ENCODE measurements at places on chromosomes 2 and 18.

- no peak for DNase-seq
Observed at GRCh38 chr18:54679318-54680149, 88.5 kb downstream of the DYNAP start.

GRCh38 chr2:112163541-112163981, 25.4 kb downstream of the FBLN7 start:
- no peak for DNase-seq

- DNase-seq, result no peak
Observed at GRCh38 chr18:46372670-46373069, 268.5 kb downstream of the HAUS1 start.

- DNase-seq, result no peak
Observed at GRCh38 chr18:13993730-13994129, 78.4 kb upstream of the MC2R start.

GRCh38 chr18:35075132-35075531, 33.9 kb downstream of the MAPRE2 start:
- DNase-seq, result no peak

DNA sequence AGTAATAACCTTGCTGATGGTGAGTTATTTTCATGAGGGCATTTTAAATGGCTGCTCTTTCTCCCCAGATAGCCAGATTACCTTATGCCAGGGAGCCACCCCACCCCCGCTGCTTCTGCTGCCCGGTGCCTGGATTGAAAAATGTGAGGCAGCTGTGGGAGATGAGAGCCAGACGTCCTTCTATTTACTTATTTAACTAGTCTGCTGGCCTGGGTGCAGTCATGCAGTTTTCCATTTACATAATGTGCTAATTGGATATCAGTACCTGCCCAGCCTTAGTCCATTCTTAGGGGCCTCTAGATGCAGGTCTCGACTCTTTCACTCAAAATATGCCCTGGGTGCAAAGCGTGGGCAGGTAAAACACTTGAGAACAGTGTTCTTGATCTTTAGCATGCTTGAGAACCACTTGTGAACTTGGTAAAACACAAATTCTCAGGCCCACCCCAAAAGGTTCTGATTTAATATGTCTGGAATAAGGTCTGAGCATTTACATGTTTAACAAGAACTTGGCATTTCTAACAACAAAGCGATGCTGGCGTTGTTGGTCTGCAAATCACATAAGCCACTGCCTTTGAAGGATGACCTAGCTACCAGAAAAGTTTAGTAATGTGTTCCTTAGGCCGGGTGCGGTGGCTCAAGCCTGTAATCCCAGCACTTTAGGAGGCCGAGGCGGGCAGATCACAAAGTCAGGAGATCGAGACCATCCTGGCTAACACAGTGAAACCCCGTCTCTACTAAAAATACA, 154.3 kb downstream of the NRP2 start:
- no peak for DNase-seq

DNA sequence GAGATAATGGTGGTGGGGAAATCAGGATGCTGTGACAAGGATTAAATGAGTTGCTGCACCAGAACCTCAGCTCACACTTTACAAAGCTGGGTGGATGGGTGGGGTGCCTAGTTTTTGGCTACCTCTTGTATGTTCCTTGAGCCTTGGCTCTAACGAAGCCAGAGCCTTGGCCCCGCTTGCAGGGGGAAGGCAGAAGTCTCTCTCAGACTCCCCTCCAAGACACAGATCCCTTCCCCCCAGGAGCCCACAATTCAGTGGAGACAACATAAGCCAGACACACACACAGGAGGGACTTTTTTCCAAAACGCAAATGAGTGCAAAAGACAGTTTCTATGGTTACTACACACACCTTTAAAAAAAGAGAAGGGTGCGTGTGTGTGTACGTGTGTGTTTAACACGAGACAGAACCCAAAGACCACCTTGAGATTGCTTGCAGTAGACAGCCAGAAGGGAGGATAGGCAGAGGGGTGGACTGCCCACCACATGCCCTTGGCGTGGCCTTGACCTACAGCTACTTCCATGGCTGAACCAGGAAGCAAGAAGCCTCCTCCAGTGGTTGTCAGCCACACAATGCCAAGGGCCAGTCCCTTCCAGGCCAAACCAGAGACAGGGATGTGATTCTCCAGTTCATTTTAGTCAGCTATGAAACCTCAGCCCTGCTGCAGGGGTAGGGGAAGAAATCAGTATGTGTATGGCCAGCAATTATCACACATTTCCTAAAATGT, 70.3 kb downstream of the BCL2L11 start:
- no peak for DNase-seq

GRCh38 chr2:175630280-175631244, 371.5 kb downstream of the LNPK start:
- DNase-seq, result no peak

- no peak for DNase-seq
Observed at GRCh38 chr2:1278125-1278524, 135.1 kb upstream of the TPO start.

DNA sequence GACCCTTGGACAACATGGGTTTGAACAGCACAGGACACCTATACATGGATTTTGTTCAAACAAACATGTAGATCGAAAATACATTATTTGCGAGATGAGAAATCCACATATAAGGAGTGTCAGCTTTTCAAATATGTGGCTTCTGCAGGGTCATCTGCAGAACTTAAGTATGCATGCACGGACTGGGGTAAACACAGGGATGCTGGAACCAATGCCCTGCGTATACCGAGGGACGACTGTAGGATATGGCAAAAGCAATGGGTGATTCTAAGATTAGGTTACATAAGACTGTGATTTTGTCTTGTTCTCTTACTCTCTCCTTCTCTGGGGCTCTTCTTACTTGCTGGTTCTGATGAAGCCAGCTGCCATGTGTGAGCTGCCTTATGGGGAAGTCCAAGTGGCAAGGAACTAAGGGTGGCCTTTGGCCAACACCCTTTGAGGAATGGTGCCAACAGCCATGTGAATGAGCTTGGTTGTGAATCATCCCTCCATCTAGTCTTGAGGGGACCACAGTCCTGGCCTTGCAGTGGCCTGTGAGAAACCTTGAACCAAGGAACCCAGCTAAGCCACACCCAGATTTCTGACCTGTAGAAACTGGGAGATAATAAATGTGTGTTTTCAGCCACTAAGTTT, 66.5 kb downstream of the EVA1A start:
- no peak for DNase-seq

DNA sequence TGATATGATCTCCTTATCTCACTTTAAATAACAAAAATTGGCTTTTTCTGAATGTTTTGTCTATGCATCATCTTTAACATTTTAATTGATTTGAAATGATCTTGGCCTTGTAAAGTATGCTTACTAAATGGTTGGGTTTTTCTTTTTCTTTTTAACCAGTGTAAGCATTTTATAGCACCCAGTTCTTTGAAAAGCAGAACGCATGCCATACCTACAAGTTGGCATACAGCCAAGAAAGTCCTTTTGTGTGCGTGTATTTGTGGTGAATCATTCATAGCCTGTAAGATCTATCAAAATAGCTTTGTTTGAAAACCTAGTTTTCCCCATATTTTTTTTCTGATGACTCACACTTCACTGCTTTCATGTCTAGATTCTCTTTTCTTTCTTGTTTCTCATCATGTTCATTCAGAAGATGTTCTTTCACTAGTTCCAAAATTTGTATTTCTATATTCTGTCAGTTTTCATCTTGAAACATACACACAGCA, 4.1 kb upstream of the VRK2 start:
- no peak for DNase-seq

DNA sequence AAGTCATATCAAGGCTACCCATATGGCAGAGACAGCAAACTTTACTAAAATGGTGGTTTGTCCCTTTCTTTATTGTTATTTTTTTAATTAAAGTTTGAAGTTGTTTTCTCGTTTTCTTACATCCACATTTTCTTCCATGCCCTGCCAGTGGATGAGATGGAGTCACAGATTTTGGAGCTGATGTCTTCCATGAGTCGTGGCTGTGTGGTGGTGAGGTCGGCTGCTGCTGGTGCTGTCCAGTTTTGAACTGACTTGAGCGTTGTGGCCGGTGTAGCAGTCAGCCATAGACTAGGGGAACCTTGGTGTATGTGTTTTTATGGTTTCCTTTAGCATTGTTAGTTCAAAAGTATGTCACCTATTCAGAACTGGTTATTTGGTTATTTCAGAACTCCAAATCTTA, 182.8 kb downstream of the SH3RF3 start:
- DNase-seq, result no peak

DNA sequence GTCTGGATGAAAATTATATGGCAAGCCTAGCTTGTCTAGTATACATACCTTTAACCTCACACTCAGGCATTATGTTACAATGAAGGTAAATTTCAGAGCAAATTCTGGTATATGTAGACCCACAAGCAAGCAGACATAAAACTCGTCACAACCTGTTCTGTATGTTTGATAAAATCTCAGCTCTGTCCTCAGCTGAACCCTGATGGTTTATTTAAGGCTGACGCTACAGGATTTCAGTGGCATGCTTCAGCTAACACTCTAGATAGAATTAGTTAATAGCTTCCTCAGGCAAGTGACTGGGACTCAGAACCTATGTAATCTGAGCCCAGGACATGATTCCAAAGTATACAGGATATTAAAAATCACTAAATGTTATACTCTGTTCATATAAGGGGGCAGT, 68.2 kb upstream of the MC2R start:
- no peak for DNase-seq

- DNase-seq, result no peak
Observed at GRCh38 chr2:136072621-136073020, 45.3 kb downstream of the CXCR4 start.

GRCh38 chr2:213248637-213249036, 35.6 kb upstream of the SPAG16 start:
- no peak for DNase-seq

DNA sequence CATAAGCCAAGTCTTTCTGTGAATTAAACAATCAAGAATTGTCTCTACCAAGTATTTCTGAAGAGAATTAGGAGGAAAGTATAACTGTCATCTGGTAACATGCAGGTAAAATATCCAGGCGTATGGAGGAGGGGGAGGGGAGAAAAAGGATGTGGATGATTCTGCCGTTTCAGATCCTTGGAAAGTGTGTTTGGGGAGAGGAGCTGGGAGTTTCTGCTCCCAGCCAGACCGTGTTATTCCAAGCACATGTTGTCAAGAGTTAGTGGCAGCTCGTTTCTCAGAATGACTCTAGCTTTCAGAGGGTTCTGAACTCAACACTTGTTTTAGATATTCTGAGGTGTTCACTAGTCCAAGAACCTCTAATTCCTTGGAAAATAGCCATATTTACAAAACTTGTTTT, 137.6 kb downstream of the FAM124B start:
- DNase-seq, result no peak

DNA sequence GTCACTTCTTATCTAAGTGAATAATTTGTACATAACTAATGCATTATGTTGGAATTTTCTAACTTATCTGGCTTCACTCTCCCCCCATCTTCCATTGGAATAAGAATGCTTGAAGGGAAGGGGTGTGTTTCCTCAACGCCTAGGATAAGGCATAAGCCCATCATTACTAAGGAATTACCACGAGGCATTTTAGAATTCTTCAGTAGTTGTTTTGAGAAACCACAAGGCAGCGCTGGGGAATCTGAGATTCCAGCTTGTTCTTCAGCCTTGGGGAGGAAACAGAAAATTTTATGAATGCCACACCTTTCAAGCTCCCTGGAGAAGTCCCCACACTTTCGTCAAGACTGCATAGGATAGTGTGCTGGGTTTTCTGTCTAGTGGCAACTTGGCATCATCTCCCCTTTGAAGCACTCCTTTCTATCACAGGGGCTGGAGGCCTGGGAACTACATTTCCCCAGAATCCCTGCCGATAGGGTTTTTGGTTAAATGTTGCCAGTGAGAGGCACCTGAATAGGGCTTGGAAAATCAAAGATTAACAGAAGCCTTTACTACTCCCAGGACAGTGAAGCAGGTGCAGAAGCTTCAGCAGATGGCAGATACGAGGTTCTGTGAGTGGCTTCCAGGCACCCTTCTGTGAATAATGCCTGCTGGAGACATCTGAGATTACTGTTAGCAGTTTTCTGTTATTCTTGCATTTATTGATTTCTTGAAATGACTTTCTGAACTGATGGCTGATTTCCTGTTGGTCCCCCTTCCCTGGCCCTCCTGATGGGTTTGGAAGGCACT, 192.7 kb upstream of the REV1 start:
- no peak for DNase-seq

GRCh38 chr2:210199186-210199765, 26.0 kb downstream of the ACADL start:
- DNase-seq, result no peak

DNA sequence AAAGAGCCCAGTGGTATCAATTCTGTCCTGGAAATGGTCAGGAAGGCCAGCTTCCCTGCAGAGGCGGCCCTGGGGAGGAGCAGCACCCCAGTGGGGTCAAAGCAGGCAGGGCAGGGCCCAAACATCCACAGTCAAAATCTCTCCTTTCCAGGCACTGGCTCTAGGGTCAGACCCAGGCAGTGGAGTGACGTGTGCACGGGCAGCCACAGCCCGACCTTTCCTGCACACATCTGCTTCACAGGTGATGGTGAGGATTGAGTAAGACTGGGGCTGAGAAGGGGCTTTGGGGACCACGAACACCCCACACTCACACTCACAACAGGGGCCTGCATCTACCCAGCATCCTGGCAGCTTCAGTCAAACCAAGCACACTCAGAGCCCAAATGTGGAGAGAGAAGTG, 97.8 kb upstream of the GLI2 start:
- no peak for DNase-seq

DNA sequence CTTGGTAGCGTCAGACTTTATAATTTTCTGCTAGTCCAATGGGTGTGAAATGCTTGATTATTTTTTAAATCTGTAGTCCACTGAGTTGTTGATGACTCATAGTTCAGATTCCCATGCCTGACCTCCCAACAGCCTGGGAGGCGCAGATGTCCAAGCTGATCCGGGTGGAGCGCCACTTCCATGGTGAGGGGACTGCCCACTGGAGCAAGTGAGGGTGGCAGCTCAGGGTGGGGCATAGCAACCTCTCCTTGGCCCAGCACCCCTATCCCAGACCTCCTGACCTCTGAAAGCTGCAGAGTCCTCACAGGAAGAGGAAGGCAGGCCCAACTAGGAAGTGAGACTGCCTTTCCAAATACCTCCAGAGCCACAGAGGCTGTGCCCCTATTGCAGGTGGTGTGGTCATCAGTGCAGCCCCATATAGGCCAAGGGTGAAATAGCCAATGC, 4.4 kb downstream of the MAL start:
- DNase-seq, result no peak

GRCh38 chr18:72091369-72091768, 452.8 kb downstream of the CBLN2 start:
- no peak for DNase-seq

GRCh38 chr2:18527822-18528221, 32.6 kb downstream of the RDH14 start:
- no peak for DNase-seq

DNA sequence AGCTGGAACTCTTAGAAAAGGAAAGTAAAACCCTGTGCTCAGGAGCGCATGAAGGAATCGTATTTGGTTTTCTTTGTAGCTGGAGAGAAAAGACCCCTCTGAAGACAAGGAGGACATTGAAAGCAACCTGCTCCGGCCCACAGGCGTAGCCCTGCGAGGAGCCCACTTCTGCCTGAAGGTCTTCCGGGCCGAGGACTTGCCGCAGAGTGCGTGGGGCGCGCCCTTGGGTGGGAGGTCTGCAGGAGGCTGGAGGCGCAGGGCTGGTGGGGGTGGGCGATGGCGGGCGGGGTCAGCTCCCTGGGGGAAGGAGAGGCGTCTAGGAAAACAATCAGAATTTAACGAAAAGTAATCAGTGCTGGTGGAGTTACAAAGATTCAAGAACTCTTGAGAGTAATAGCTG, 72.8 kb downstream of the DYSF start:
- DNase-seq, result no peak

Measured in mesothelial cell of epicardium (in vitro differentiated cells).